Vagina (tissue), 2 donors: ENCODE measurements at places on chromosomes 16 and 17.

DNA sequence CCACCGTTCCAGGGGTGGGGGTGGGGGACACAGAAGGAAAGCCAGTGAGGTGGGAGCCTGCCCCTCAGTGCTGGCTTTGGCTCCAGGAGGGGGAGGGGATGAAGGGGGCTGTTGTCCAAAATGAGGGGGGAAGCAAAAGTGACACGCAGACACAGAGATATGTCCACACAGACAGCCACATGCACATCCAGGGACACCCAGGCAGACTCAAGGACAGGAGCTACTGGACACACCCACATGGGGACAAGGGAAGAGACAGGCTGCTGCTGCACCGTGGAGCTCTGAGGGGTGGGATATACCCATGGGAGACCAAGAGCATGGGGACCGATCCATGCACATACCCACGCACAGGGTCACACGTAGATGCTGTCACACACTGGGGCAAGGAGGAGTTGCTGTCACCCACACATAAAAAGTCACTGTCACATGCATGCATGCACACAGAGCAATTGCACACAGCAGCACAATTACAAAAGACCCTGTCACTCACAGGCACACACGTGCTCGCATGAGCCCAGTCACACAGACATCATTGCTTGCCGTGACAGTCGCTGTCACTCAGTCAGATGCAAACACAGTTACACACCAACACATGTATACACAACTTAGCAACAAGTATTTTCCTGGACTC, 1.3 kb downstream of the THRA start:
- no peaks in the 10 kb centered on the region for H3K27me3 ChIP-seq
- H3K36me3 ChIP-seq, result no peaks in the 10 kb centered on the region
- no peak for DNase-seq
- peak overlapping the region; percentile 100 for H3K4me3 ChIP-seq
- peak overlapping the region; percentile 99 for H3K27ac ChIP-seq
- H3K4me1 ChIP-seq, result peaks cover 64% of the 10 kb centered on the region

GRCh38 chr17:82356845-82357355, 2.1 kb upstream of the TEX19 start:
- no peaks in the 10 kb centered on the region for H3K36me3 ChIP-seq
- no peak for DNase-seq
- peaks cover 3% of the 10 kb centered on the region for H3K4me1 ChIP-seq

GRCh38 chr17:50132104-50132794, 2.3 kb upstream of the SAMD14 start:
- no peak overlapping the region for H3K27ac ChIP-seq
- H3K36me3 ChIP-seq, result no peaks in the 10 kb centered on the region
- H3K4me3 ChIP-seq, result no peak overlapping the region
- no peak for DNase-seq
- no peaks in the 10 kb centered on the region for H3K27me3 ChIP-seq

DNA sequence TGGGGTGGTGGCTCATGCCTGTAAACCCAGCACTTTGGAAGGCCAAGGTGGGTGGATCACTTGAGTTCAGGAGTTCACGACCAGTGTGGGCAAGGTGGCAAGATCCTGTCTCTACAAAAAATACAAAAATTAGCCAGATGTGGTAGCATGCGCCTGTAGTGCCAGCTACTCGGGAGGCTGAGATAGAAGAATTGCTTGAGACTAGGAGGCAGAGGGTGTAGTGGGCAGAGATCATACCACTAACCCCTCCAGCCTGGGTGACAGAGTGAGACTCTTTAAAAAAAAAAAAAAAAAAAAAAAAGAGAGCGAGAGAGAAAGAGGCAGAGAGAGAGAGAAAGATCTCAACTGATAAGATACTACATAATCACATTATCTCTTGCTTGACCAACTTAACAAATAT, 45.9 kb downstream of the KANSL1 start:
- H3K27me3 ChIP-seq, result no peaks in the 10 kb centered on the region
- H3K4me3 ChIP-seq, result no peak overlapping the region
- no peaks in the 10 kb centered on the region for H3K36me3 ChIP-seq
- no peak overlapping the region for H3K27ac ChIP-seq
- H3K4me1 ChIP-seq, result peaks cover 78% of the 10 kb centered on the region

- H3K4me3 ChIP-seq, result peak overlapping the region; percentile 60
- H3K4me1 ChIP-seq, result peaks cover 73% of the 10 kb centered on the region
- peak overlapping the region; percentile 85 for H3K27ac ChIP-seq
- DNase-seq, result no peak
- no peaks in the 10 kb centered on the region for H3K27me3 ChIP-seq
Measured at GRCh38 chr16:4316864-4317531, 1.1 kb downstream of the GLIS2 start.

- DNase-seq, result no peak
- no peak overlapping the region for H3K4me3 ChIP-seq
- H3K27me3 ChIP-seq, result no peaks in the 10 kb centered on the region
- no peaks in the 10 kb centered on the region for H3K36me3 ChIP-seq
Measured at GRCh38 chr16:84570739-84571403, 47.0 kb downstream of the COTL1 start.

- peaks cover 53% of the 10 kb centered on the region for H3K4me1 ChIP-seq
- no peak overlapping the region for H3K27ac ChIP-seq
- H3K27me3 ChIP-seq, result no peaks in the 10 kb centered on the region
- H3K36me3 ChIP-seq, result no peaks in the 10 kb centered on the region
Measured at GRCh38 chr16:12094537-12095265, 118.2 kb downstream of the SNX29 start.

DNA sequence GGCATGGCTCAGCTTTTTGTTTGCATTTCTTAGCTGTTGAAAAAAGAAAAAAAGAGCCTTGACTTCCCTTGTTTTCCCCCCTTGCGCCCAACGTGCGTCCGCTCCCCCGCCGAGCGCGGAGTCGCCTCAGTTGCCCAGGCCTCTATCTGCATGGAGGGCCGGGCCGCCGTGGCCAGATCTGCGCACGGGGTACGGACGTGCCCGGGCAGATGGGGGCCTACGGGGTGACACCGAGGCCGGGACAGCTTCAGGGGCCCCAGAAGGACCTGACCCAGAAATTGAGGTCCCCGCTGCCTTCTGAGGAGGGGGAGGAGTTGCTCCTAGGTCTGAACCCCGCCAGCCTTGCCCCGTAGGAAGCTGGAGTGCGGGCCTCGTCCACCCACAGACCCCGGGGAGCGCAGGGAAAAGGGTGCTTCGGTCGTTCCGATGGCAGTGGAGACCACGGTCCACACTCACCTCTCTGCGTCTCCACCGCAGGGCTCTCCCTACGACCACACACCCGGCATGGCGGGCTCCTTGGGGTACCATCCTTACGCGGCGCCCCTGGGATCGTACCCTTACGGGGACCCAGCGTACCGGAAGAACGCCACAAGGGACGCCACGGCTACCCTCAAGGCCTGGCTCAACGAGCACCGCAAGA, 1.5 kb downstream of the IRX5 start:
- peaks cover 15% of the 10 kb centered on the region for H3K4me1 ChIP-seq
- H3K27me3 ChIP-seq, result peaks cover 10% of the 10 kb centered on the region
- peak overlapping the region; percentile 55 for H3K4me3 ChIP-seq
- DNase-seq, result no peak
- H3K36me3 ChIP-seq, result no peaks in the 10 kb centered on the region
- peak overlapping the region; percentile 60 for H3K27ac ChIP-seq

- no peaks in the 10 kb centered on the region for H3K27me3 ChIP-seq
- no peak for DNase-seq
- H3K27ac ChIP-seq, result no peak overlapping the region
- no peaks in the 10 kb centered on the region for H3K36me3 ChIP-seq
Measured at GRCh38 chr17:81837641-81838040, 2.8 kb upstream of the PPP1R27 start.

GRCh38 chr16:16868727-16869126, 489.8 kb downstream of the NPIPA7 start:
- no peaks in the 10 kb centered on the region for H3K27me3 ChIP-seq
- H3K4me3 ChIP-seq, result no peak overlapping the region
- H3K4me1 ChIP-seq, result no peaks in the 10 kb centered on the region
- no peaks in the 10 kb centered on the region for H3K36me3 ChIP-seq
- no peak for DNase-seq
- no peak overlapping the region for H3K27ac ChIP-seq

DNA sequence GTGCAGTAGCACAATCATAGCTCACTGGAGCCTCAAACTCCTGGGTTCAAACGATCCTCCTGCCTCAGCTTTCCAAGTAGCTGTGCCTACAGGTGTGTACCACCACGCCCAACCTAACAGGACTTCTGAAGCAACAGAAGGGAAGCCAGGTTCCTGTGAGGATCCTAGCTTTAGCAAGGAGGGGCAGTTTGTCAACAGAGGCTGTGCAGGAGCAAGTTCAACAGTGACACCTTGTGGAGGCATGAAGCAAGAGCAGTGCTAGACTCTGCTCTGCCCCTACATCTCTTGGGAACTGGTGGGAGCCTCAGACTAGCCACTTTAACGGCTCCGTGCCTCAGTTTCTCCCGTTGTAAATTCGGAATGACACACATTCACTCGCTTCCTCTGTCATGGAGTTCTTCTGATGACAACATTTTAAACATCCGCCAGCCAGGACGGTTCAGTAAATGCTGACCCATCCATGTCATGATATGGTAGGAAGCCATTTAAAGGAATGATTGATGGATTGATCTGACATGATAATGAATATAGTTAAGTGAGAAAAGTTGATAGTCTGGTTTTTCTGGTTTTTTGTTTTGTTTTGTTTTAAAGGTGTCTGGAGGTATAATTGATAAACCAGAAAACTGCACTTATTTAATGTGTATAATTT, 218.7 kb downstream of the MRTFB start:
- H3K27ac ChIP-seq, result no peak overlapping the region
- no peaks in the 10 kb centered on the region for H3K36me3 ChIP-seq
- no peaks in the 10 kb centered on the region for H3K27me3 ChIP-seq

- no peak for DNase-seq
- no peaks in the 10 kb centered on the region for H3K27me3 ChIP-seq
- H3K36me3 ChIP-seq, result no peaks in the 10 kb centered on the region
- no peak overlapping the region for H3K4me3 ChIP-seq
Measured at GRCh38 chr17:68910251-68910705, 44.9 kb downstream of the ABCA8 start.

GRCh38 chr17:1928976-1929375, 96.2 kb downstream of the RTN4RL1 start:
- H3K4me1 ChIP-seq, result peaks cover 10% of the 10 kb centered on the region
- H3K36me3 ChIP-seq, result no peaks in the 10 kb centered on the region
- H3K27ac ChIP-seq, result no peak overlapping the region
- no peaks in the 10 kb centered on the region for H3K27me3 ChIP-seq
- DNase-seq, result no peak

- H3K4me1 ChIP-seq, result peaks cover 92% of the 10 kb centered on the region
- DNase-seq, result no peak
- H3K27me3 ChIP-seq, result no peaks in the 10 kb centered on the region
- H3K27ac ChIP-seq, result no peak overlapping the region
- H3K36me3 ChIP-seq, result no peaks in the 10 kb centered on the region
Measured at GRCh38 chr17:77462090-77462489, 321.3 kb downstream of the SEC14L1 start.

DNA sequence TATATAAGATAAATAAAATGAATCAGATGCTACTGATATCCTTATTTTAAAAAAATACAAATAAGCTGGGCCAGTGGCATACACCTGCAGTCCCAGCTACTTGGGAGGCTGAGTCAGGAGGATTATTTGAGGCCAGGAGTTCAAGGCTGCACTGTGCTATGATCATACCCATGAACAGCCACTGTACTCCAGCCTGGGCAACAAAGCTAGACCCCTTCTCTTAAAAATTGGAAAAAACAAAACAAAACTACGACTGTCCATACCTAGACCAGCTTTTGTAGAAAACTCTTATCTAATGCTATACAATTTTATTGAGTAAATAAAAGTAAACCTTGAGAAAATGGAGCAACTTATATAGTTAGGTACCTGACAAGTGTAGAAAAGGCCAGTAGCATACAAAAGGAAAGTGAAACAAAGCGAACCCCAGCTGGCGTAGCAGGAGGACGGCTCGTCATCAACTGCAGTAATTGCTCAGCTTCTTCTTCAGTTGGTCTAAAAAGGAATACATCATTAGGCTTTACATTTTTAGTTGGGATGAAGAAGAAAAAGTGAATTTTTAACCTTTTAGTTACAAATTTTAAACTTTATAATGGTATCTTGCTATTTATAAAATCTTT, 23.6 kb downstream of the INTS2 start:
- peaks cover 41% of the 10 kb centered on the region for H3K36me3 ChIP-seq
- DNase-seq, result no peak
- H3K27me3 ChIP-seq, result no peaks in the 10 kb centered on the region
- no peak overlapping the region for H3K4me3 ChIP-seq
